Activated CD8-positive, alpha-beta memory T cell treated with anti-CD3 and anti-CD28 coated beads, Interleukin-2, amount 10 ng/mL, durations not matched to agents 7 days and 5 days (primary cell): ENCODE measurements at places on chromosomes 1 and 21.

DNA sequence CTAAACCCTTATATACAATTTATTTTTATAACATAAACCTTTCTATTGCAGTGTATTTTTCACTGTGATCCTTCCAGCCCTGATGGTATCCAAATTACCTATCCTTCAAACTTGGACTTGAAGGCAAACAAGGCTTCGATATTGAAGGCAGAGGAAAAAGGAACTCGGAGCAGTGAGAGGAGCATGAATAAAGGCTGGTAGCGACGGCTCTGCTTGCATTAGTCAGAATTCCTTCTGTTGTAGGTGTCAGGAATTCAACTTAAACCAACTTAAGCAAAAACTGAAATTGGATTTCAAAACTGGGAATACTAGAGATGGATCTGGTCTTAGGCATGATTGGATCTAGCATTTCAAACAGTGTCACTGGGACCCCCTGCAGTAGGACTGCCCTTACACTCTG is 17.8 kb upstream of the SSX2IP start:
- no peak for DNase-seq

- DNase-seq, result no peak
Observed at GRCh38 chr1:2570332-2570731, 14.2 kb downstream of the TNFRSF14 start.

DNA sequence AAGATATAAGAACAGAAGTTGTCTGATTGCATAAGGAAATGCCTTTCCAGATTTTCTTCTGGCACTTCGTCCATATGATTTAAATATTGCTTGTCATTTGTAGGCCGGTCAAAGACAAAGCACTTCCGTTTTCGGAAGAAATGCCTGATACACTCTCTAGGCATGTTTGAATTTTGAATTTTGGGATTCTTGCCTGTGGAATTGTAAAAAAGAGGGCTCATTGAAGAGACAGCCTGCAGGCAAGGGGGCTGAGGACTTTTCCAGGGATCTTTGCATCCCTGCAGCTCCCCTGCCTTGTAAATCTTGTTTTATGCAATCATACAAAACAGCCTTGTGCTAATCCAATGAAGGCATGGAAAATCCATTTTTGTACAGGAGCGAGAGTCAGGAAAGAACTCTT is 7.4 kb downstream of the GBP4 start:
- DNase-seq, result no peak

DNA sequence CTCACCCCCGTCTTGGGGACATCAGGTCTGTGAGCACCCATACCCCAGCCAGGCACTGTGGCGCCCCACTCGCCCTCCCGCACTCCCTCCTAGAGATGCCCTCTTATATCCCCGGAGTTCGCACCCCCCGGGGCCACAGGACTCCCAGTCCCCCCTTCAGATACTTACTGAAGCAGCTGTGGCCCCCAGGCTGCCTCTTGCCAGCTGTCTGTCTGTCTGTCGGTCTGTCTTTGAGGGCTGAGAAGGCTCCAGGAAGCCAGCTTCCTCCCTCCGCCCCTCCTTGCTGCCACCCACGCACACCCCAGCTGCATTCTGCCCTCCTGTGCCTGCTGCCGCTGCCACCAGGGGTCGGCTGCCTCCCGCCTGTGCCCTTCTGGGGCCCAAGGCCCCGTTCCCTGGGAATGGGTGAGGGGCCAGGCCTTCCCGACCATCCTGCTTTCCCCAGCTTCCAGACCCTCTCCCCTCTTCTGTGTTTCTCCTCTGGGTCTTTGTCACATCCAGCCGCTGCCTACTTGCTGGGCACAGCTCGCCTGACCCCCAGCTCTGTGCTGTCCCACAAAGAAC is at the start of gene PTPN7:
Gene PTPN7, minus strand, starts transcription at position 226 of the 564 bp plus-strand sequence. CDS start 1,200 bp downstream, outside the sequence.
- DNase-seq, result peak; percentile 87

GRCh38 chr1:91091812-91092211 is 70.0 kb upstream of the ZNF644 start:
- no peak for DNase-seq

GRCh38 chr1:157519451-157519850 is 32.9 kb downstream of the FCRL5 start:
- DNase-seq, result no peak

DNA sequence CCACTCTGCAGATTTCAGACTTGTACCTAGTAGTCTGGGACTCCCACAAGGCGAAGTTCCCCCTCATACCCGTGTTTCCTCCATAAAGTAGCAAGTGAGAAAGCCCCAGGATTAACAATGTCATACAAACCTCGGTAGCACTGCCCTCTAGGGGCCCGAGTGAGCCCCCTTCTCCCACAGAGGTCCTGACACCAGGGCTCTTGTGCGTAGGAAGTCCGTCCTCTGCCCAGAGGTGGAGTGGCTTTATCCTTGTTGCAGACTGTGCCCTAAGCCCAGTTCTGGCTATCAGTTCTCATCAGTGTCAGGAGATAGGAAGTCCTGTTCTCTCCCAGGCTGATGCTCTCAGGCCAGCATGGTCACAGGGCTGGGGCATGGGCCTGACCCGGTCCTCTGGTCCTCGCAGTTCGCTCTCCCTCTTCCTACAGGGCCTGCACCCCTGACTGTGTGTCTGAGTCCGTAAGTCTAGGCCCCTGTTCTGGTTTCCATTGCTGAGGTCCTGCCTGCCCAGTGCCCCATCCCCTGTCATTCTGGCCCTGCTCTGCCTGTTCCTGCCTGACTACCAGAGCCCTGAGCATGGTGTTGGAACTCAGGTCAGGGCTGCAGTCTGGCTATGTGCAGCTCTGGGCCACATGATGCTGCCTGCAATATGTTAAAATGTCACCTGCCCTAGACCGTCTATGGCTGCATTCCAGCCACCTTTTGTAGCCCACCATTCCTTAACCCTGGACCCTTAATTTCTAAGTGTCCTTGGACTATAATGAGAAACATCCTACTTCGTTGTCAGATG is 285.6 kb downstream of the ASTN1 start:
- no peak for DNase-seq

- DNase-seq, result no peak
Observed at GRCh38 chr1:239363930-239364329, 22.4 kb upstream of the CHRM3 start.

- no peak for DNase-seq
Observed at GRCh38 chr1:11522400-11523235, 43.7 kb downstream of the DISP3 start.

GRCh38 chr1:6245086-6245868 is 1.3 kb downstream of the HES3 start:
- peak; percentile 82 for DNase-seq

GRCh38 chr1:27531959-27532685 is 42.2 kb upstream of the WASF2 start:
- no peak for DNase-seq

DNA sequence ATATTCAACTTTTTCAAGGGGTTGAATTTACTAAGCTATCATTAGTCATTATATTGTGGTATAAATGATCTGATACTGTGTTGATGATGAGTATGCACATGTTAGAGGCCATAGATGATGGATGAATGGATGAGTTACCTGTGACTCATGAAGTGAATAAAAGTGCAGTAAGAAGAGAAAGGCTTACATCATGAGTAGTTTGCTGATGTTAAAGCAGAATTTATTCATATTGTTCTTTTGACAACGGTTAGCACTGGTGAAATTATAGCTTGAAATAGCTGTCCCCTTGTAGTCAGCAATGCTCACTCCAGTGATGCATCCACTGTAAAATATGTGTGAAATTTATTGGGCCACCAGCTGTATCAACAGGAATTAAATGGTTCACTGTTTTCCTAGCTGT is 541.0 kb upstream of the ZRANB2 start:
- DNase-seq, result no peak

- no peak for DNase-seq
Observed at GRCh38 chr1:109183058-109183738, 30.5 kb upstream of the SARS1 start.

DNA sequence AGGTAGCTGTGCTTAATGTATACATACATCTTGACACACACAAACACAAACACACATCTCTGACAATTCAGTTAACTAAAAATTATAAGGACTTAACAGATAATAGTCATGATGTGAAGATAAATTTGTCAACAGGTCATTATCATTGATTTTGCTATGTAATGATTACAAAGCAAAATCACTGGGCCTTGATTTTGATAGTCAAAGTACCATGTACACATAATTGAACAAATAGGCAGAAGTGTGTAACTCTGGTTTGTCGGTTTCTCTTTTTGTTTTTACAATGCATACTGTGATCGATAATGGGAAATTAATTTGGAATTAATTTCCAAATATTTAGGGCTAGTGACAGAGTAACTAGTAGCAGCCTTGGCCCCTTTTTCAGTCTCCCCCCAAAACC is 30.8 kb downstream of the PTBP2 start:
- no peak for DNase-seq

- DNase-seq, result no peak
Observed at GRCh38 chr1:20028726-20029125, 41.3 kb upstream of the PLA2G5 start.

GRCh38 chr21:38840456-38841300 is 34.9 kb downstream of the ETS2 start:
- no peak for DNase-seq

GRCh38 chr1:53547231-53547790 is 88.1 kb downstream of the DMRTB1 start:
- DNase-seq, result no peak

DNA sequence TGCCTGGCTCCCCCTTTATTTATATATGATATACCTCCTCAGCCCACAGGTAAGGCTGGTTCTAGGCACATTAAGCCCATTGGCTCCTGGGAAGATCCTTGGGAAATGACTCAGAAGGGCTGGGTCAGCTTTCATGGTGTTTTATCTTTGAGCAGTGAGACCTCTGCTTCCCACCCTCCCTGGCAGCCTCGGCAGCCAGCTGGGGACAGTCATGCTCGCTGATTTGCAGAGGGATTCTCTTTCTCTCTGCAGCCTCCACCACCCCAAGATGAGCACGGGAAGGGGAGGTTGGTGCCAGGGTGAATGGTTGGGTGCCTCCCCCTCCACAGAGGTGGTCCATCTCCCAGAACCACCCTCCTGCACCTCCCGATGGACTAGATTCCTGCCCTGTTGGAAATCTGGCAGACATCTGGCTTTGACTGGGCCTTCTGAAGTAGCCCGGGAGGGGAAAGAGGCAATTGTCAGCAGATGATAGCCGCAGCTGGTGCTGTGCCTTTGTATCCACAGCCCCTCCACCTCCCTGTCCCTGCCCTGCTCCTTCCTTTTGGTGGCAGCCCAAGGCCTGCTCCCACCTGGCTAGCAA is 24.6 kb downstream of the IER5 start:
- no peak for DNase-seq

DNA sequence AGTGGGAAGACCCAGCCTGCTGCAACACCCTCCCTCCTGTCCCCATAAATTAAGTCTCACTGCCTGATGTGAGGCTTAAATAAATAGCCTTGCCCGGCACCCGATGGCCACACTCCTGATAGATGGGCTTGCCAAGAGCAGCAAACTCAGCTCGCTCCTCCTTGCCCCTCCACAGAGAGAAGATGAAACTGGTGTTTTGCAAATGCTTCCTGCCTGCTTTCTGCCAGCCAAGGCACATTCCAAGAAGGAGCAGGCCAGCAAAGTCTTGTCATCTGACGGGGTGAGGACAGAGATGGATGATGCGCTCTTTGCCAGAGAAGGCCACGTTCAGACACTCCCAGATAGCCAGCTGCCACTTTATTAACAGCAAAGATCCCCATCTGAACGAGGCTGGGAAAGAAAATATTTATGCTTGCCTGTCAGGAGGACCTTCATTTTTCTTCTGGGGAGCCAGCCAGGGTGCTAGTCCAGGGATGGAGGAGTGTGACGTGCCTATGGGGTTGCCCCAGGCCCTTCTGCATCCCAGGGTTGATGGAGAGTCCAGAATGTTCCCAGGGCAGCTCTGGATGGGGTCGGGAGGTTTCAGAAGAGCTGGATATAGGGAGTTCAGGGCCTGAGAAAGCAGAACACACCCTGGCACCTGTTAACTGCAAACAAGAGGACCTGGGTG is 265.4 kb downstream of the FOXD2 start:
- no peak for DNase-seq

- DNase-seq, result no peak
Observed at GRCh38 chr1:116483481-116484309, 87.1 kb downstream of the CD58 start.

DNA sequence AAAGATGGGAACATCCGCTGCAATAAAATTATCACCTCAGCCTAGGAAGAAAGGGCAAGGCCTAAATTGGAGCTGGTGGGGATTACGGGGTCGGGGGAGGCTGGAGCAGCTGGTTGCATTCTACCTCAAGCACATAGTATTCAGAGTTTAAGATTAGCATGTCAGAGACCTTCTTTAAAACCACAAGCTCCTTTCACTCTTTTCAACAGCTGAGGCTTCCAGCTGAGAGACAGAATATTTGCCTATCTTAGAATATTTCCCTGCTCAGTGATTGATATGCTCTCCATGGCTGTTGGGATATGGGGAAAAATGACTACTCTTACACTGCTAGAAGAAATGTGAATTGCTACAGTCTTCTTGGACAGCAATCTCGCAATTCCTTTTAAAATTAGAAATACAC is 248.6 kb downstream of the TBX15 start:
- no peak for DNase-seq

DNA sequence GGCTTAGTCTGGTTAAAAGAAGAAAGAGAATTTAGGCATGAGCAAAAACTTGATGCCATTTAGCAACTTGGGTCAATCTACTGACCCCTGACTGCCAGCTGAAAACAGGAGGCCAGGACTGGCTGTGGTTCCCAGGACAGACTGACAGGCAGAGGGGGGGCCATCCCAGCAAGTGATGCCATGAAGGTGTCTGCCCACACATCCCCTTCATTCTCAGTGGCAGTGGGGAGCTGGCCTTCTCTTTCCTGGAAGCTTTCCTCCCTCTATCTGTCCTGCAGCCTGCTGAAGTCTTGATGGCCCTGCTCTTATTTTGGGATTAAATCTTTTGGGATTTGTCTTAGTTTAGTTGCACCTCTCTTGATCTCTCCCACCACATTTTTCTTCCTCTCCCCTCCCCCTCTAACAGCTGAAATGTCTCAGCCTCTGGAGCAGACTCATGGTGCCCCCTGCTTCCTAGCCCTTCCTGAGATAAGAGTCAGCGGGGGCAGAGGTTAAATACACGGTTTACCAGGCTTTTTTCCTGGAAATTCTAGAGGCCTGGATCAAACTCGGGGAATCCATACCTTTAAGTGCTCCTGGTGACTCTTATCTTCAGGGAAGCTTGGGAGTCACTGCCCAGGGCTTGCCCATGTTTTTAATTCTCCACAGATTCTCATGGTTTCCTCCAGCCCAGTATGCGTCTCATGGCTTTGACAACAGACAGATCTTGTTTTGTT is 99.5 kb upstream of the TSPAN2 start:
- DNase-seq, result no peak

DNA sequence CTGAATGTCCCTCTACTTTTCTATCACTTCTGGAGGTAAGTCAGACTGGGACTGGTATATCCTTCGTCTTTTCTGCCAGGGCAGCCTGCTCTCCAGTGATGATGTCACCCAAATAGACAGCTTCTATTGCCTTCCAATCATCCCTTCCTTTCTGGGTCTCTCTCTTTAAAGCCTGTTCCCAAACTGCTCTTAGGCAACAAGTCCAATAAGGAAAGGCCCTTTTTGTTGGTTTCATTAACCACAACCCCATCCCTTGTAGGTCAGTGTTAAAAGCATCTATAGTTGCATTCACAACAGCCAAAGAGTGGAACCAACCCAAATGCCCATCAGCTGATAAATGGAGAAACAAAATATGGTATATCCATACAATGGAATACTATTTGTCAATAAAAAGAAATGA is 114.4 kb downstream of the CNIH3 start:
- DNase-seq, result no peak

- no peak for DNase-seq
Observed at GRCh38 chr1:222919478-222919865, 104.6 kb downstream of the DISP1 start.

- no peak for DNase-seq
Observed at GRCh38 chr1:53603431-53603830, 135.5 kb downstream of the GLIS1 start.
